Endothelial cell of umbilical vein (primary cell): ENCODE measurements at places on chromosomes 7 and 10. TPM values are rescaled to one million over a fixed set of nuclear protein-coding genes. Genes with fewer than 3 reads are reported as not detected.

The MMP21 gene
- total RNA-seq = not detected in 2 replicates

The MYL10 gene
- not detected in 2 replicates for total RNA-seq

The GIMAP8 gene
- total RNA-seq = 67.5 and 71.8 TPM in 2 replicates

The SPOCK2 gene
- 0.67 and 1.1 TPM in 2 replicates for total RNA-seq

The ALOX5 gene
- not detected in 2 replicates for total RNA-seq

The LEP gene
- total RNA-seq = not detected in 2 replicates

The ATG9B gene
- not detected in 2 replicates for total RNA-seq

The GSTO2 gene
- 0.84 and 0.95 TPM in 2 replicates for total RNA-seq

The GHITM gene
- 113 and 114 TPM in 2 replicates for total RNA-seq

- no peak for DNase-seq
These were observed 634.2 kb upstream of the AUTS2 start for GRCh38 chr7:68964060-68964459.

DNA sequence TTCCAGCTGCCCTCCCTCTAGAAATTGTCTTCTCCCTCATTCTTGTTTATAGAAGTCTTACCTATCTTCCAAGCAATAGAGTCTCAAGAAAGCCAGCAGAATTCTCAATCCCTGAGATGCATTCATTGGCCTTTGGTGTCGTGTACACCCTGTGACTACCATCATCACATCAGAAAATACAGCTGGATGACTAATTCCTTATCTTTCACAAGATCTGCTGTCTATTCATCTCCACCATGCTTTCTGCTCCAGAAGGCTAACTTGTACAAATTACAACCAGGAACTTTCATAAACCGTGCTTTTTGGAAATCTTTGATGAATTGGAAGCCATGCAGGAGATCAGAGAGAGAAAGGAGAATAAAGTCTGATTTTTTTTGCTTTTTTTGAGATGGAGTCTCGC is 1062.9 kb upstream of the GHITM start:
- no peak for DNase-seq

DNA sequence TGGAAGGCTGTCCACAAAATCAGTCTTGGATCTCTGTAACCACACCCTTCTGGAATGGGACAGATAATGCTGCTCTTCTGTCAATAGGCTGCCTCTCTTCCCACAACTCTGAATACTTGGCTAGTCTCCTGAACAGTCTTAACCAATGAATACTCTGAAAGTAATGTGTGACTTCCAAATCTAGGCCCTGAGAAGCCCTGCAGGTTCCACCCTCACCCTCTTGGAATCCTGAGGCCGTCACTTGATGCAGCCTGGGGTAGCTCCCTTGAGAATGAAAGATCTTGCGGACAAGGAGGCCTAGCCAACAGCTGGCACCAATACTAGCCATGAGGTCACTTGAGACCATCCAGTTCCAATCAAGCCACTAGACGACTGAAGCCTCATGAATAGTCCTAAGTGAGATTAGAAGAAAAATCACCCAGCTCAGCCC is 109.2 kb downstream of the ARHGAP12 start:
- no peak for DNase-seq

DNA sequence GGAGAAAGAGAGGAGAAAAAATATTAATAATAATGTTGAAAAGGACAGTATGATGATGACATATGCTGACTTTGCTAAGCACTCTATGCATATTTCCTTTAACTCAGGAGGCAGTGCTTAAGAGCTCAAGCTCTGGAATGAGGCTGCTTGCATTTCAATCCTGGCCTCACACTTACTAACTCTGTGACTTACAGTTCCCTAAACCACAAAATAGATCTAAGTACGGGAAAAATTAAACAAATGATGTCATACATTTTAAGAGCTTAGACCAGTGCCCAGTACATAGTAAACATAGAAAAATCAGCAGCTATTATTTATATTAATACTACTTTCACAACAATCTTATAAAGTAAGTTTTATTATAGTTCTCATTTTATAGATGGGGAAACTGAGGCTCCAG is 61.3 kb downstream of the GFRA1 start:
- DNase-seq = no peak

- DNase-seq = no peak
These were observed at the start of gene GAD2 for GRCh38 chr10:26216585-26217395. GAD2 (plus strand) TSS chr10:26216774; CDS start chr10:26216810, 36 bp downstream.

DNA sequence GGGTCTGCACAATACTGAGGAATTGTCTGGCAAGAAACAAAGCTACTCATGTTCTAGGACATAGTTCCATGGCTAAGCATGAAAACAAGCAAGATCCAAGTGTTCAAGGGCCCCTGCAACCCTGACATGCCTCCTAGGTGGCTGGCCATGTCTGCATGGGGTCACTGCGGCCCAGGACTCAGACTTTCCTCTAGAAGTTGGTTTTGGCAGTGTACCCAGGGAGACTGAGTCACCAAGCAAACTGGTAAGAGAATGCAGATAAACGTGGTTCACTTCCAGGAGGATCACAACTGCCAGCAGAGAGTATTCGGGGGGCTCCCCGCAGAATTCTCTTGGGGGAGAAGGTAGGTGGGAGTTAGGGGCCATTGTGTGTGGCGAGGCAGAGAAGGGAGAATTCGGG is 7.4 kb upstream of the PFKFB3 start:
- peak; percentile 85 for DNase-seq

- DNase-seq = no peak
These were observed 61.6 kb downstream of the DENND11 start for GRCh38 chr7:141640239-141640840.

- DNase-seq = no peak
These were observed 205.4 kb upstream of the SH2B2 start for GRCh38 chr7:102081244-102081627.

DNA sequence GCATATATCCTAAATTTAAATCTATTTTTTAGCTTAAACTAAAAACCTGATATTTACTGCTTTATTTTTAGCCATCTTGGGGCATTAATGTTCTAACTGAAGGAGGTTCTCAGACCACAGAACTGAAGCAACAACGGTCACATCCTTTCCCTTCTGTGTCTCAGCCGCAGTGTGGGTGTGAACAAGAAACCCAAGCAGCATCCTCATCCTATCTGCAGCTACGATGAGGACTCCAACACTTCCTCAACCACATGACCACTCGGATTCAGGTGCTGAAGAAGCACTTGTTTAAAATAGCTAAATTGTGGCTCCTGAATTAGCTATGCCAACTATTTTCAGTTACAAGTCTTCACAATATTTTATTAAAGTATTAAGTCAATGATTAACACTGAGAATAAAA is 5.3 kb downstream of the ESYT2 start:
- DNase-seq = no peak

- no peak for DNase-seq
These were observed 136.1 kb downstream of the HECW1 start for GRCh38 chr7:43248553-43248952.

DNA sequence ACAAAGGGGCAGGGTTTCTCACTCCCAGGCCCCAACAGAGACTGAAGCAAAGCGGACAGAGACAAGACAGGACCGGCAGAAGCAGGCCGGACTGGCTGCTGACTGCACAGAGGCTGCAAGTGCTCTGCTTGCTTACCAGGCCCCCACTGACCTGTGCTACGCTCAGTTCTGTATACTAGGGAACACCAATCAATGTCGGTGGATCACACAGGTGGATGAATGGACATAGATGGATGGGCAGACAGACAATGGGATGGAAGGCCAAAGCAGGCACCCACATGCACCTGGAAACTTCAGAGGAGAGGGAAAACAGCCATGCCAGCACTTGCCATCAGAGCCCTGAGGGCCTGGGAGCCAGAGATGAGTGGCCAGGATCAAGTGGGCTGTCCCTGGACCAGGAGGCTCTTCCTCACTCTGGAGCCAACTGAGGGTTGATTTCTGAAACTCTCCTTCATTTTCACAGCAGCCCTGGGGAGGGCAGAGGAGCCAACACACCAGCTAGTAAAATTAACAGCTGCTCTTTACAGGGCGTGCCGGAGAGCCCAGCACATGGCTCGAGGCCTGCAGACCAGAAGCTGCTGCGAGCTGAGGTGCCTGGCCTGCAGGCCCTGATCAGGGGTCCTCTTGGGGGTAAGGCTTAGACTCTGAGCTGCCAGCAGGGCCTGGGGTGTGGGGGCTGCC is 243.6 kb downstream of the KCNMA1 start:
- DNase-seq = no peak

DNA sequence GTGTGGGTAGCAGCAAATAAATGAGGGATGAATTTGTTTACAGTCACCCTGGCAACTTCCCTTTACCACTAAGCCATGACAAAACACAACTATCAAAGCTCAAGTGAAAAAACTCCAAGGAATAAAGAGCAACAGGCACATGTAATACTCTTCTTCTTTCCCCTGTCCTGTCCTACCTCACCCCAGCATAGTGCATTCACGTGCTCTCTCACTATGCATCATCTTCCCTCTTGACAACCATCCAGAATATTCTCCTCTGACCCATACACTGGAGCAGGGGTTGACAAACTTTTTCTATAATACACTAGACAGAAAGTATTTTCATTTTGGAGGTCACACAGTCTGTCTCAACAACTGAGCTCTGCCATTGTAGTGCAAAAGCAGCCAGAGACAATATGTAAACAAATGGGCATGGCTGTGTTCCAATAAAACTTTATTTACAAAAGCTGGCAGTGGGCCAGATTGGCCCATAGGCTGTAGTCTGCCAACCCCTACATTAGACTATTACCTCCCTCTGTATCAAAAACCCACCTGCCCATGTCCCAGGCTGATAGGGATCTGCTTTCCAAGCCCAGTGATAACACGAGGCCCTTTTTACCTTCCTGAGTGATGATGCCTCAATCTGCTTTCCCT is 354.5 kb downstream of the FGFR2 start:
- DNase-seq = no peak

DNA sequence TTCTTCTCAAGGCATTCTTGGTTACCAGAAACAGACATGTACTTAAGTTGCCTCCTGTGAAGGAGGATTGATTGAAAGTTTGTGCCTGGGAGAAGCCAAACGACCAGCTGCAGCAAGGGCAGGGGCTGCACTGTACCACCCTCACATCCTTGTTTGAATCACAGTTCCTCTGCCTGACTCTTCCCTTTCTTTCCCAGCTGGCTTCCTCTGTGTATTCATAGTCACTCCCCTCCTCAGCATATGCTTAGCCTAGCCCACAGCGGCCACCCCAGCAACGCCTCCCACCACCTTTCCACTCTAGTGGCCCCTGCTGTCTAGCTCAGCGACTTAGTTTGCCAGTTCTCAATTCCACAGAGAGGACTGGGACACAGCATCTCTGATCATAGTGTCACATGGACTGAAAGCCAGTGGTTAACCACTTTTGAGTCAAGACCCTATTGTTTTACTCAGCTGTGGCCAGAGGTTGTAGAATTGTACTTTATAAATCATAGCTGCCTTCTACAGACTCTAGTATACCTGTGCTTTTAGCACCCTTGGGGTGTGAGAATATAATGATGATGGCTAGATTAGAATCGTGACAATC is 643.0 kb downstream of the SUGCT start:
- no peak for DNase-seq

- DNase-seq = peak; percentile 71
These were observed 29.3 kb upstream of the ITGB8 start for GRCh38 chr7:20301311-20301939.

DNA sequence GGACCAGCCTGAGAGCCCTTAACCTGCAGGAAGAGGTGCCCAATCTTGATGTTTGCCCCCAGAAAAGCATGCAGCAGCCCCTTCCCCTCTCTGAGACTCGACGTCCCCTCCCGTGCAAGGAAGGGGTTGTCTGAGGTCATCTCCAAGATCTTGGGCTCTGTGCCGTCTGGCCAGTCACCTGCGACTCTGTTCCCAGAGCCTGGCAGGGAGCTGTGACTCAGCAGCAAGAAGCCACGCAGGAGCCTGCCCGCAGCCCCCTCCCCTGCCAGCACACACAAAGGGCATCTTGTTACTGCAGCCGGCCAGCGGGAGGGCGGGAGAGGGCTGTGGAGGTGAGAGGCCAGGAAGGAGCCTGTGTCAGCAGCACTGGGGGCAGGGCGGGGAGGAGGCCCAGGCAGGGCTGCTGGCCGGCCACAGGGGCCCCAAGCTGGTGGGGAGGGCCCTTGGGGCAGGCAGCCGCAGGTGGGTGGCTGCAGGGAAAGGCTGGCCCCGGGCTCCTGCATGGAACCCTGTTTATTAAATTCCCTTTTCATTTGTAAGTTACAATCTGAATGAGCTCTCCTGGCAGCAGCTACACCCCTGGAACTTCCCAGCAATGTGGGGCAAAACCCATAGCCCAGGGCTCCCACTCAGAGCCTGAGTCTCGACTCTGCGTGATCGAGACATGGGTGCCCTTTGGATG is 103.7 kb upstream of the ZMIZ1 start:
- peak; percentile 66 for DNase-seq

DNA sequence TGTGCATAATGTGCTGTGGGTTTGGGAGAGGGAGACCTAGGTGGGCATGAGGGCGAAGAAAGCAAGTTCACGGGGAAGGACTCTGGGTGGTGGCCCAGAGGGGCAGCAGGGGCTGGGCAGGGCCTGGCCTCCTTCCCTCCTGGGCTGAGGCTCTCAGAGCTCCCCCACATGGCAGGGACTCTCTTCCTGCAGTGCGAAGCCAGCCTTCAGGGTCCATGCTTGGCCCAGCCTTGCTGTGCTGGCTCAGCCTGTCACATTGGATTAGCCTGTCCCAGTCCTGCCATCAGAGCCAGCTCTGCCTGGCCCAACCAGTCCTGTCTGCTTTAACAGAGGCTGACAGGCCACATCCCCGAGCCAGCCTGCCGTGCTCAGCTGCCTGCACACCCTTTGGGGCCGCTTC is 20.4 kb upstream of the ZNF488 start:
- DNase-seq = no peak

DNA sequence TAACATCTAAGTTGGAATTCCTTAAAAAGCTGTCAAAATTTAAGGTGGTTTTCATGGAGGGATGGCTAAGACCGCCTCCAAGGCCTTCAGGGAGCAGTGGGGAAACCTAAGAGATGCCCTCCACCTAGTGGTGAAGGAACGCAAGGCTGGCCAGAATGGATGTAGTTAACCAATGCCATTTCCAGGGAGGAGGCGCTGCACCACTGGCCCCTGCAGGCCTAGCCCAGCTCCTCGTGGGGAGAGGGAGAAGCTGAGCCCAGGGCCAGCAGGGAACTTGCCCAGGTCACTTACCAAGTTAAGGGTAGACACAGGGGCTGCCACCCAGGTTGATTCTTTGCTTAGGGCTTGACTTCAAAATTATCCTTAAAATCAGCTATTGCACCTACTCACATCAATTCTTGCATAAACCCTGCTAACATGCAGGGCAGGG is 32.0 kb downstream of the FIGNL1 start:
- peak; percentile 77 for DNase-seq
